ENCODE measurements at places on chromosomes 2 and 18.

GRCh38 chr18:42536442-42536841 is 579.0 kb downstream of the RIT2 start:
- no peak for DNase-seq

- DNase-seq = no peak
Measured at GRCh38 chr2:110991911-110992310, 128.8 kb upstream of the BCL2L11 start.

- DNase-seq = no peak
Measured at GRCh38 chr2:170524828-170525565, 190.1 kb upstream of the SP5 start.

GRCh38 chr2:74513605-74514367 is 464 bp upstream of the TLX2 start:
- DNase-seq = no peak

- DNase-seq = no peak
Measured at GRCh38 chr2:31222071-31222470, 4.8 kb upstream of the CAPN14 start.

- no peak for DNase-seq
Measured at GRCh38 chr2:131156452-131157149, 51.5 kb downstream of the PLEKHB2 start.

- DNase-seq = no peak
Measured at GRCh38 chr2:109000738-109001137, 11.7 kb upstream of the EDAR start.

- no peak for DNase-seq
Measured at GRCh38 chr2:134161170-134161547, 92.7 kb upstream of the MGAT5 start.

GRCh38 chr2:134253117-134253704 is 661 bp upstream of the MGAT5 start:
- DNase-seq = no peak

DNA sequence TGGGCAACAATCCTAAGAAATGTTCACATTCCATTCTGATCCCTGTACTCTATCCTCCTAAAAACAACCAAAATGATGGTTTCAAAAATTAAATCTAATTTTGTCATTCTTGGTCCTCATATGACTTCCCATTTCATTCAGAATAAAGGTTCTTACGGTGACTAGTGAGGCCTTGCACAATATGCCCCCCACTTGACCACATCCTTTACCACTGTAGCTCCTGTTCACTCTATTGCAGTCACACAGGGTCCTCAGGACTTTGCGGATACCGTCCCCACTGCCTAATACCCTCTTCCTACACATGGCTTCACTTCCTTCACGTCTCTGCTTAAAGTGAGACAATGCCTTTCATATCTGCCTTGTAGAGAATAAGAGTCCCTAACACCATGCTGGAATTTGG is 1058.7 kb upstream of the KLHL29 start:
- DNase-seq = no peak

DNA sequence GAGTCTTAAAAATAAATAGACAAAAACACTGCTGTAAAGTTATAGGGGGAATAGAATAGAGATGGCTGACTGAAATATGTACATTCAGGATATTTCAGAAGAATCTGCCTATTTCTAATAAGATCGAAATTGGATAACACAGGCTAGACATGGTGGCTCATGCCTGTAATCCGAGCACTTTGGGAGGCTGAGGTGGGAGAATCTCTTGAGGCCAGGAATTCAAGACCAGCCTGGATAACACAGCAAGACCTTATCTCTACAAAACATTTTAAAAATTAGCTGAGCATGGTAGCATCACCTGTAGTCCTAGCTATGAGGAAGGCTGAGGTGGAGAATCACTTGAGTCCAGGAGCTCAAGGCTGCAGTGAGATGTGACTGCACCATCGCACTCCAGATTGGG is 146.6 kb upstream of the CCDC150 start:
- DNase-seq = no peak

DNA sequence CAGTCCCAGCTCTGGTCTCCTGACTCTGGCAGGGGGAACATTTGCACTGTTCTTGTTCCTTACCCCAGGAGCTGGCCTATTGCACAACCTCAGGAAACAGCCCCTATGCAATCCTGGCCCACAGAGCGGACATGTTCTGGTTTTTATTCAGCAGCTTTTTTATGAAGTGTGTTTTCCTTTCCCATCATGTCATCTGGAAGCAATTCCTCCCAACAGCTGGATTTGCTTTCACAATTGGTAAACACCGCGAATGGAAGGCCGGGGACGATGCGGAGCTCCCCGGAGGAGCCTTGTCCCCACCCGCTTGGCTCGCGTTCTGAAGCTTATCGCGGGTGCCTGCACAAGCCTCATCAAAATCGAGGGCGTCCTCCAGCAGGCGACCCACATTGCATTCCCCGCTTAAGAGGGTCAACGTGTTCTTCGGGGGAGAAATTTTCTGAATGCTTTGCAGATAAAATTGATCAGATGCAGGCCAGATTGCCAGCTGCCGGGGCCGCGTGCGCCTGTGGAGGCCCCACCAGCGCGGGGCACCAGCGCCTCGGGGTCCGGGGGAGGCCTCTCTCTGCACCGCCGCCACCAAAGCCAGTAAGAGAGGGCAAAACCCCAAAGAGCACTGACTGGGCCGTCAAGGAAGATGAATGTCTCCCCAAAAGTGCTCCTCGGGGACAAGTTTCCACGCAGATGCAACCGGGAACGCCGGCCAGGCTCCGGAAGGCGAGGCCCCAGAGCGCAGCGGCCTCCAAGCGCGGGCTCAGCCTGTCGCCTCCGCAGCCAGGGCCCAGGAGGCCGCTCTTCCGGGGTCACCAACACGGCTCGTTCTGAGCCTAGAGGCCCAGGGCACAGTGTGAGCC is 60.3 kb upstream of the SP3 start:
- no peak for DNase-seq

DNA sequence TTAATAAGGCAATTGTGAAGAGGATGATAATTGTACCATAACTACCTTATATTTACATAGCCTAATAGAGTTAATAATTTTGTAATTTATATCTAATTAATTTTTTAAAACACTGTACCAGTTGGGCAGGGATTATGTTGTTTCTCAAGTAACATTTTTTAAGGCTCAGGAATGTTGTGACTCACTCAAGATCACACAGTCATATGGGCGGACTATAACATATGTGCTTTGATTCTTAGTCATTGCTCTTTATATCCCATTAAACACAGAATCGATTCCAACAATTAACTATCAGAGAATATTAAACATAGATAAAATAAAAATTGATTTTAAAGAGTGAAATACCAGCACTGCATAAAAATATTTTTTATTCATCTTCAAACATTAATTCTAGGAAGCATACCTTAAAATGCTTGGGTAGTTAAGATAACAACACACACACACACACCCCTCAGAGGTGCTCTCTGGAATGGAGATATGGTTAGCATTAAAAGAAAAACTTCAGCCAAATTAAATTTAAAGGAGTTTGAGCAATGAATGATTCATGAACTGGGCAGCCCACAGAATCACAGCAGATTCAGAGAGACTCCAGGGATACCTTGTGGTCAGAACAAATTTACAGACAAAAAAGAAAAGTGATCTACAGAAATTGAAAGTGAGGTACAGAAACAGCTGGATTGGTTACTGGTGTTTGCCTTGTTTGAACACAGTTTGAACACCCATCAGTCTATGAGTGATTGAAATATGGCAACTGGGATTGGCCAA is 869.4 kb upstream of the ID2 start:
- no peak for DNase-seq

GRCh38 chr2:61993422-61994024 is 88.0 kb downstream of the COMMD1 start:
- DNase-seq = no peak

GRCh38 chr18:11091746-11092145 is 57.6 kb downstream of the PIEZO2 start:
- no peak for DNase-seq

DNA sequence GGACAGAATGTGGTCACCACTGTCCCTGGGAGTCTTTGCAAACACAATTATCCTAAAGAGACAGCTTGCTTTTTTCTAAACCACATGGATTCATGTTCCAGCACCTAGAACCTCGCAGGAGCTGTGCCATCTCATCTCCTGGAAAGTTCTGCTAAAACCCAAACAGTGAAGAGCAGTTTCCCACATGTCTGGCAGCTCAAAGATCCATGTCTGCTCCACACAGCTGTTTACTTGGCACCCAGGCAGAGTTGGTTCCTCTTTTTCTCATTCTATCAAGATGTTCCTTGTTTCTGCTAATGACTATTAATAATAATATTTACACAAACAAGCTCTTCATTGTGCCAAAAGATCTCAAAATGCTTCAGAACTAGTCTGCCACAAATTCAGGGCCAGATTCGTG is 30.1 kb upstream of the PID1 start:
- DNase-seq = no peak

DNA sequence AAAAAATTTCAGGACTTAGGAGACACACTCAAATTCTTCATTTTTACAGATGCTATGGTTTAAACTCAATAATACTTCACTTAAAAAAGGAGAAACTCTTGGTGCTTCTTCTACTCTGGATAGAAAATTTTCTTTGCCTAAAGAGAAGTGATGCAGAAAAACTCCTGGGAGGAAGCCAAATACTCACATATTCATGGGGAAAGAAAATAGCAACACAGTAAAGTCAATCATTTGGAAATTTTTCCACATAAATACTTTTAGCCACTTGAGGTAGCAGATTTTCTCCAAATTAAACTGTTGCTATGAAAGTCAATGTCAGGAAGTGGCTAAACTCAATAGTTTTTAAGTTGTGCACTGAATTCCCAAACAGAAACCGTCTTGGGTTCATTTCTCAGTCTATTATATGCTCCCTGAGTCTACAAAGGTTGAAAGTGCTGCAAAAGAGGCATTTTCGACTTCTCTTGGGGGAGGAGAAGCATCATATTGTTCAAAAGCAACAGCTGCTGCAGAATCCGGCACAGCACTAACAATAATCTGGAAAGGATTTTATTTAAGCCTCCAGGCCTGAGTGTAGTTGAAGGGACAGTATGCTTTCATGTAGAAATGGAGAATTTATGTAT is 81.1 kb downstream of the UPP2 start:
- no peak for DNase-seq

- no peak for DNase-seq
Measured at GRCh38 chr2:230410861-230411569, 5.0 kb upstream of the SP100 start.

- no peak for DNase-seq
Measured at GRCh38 chr2:176642074-176642473, 372.8 kb downstream of the MTX2 start.

DNA sequence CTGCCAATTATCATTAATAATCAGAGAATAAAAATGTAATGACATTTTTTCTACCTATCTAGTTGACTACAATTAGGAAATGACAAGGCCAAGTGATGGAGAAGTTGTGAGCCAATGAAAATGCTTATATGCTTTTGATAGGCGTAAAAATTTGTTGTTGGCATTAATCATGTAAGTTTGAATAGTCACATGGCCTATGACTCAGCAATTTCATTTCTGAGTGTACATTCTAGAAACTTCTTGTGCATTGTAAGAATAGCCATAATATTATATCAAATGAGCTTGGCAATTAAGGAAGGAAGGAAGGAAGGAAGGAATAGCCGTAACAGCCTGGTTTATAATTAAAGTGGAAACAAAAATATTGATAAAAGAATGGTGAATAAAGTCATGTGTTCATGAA is 179.9 kb downstream of the PTH2R start:
- no peak for DNase-seq

DNA sequence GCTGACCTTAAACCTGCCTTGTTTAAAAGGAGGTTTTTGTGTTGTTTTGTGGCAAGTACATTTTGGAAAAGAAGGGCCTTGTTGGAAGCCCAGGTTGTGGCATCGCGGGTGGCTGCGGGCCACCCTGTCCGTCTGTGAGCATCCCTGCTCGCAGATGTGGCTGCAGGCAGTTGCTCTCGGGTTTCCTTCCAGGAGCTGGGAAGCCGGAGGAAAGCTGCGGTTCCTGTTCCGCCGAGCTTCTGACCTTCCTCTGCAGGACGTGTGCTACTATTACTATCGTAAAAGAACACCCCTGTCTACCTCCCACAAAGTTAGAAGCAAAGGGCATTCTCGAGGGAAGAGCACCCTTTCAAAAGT is 766 bp downstream of the MFF start:
- no peak for DNase-seq

DNA sequence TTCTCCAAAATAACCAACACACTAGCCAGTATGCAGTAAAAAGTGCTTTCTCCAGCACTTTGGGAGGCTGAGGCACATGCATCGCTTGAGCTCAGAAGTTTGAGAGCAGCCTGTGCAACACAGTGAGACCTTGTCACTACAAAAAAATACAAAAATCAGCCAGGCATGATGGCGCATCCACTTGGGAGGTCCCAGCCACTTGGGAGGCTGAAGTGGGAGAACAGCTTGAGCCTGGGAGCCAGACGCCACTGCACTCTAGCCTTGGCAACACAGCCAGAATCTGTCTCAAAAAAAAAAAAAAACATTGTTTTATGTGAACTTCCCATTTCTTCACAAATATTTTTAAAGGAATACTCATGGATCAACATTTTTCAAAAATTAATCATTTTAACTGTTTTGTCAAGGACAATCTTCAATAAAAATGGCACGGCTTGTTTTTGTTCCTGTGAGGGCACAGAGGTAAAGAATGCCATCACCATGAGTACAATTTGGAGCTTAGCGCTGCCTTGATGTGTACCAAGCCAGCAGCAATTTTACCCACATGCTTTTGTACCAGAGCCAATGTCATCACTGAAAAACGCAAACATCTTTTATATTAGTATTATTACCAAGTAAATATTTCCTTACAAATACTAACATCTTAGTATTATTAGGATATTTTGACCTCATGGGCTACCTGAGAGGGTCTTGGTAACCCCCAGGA is 26.7 kb downstream of the RAB1A start:
- DNase-seq = no peak

GRCh38 chr2:13240789-13241487 is 524.2 kb downstream of the TRIB2 start:
- DNase-seq = no peak

- no peak for DNase-seq
Measured at GRCh38 chr2:86185517-86186212, 9.6 kb downstream of the IMMT start.

- DNase-seq = no peak
Measured at GRCh38 chr2:72780477-72780876, 45.4 kb downstream of the EXOC6B start.

- DNase-seq = no peak
Measured at GRCh38 chr2:3517948-3518495, 1.3 kb downstream of the ADI1 start.

GRCh38 chr2:210195101-210195852 is 24.1 kb upstream of the KANSL1L start:
- DNase-seq = no peak

- no peak for DNase-seq
Measured at GRCh38 chr2:37244017-37244416, 12.6 kb downstream of the NDUFAF7 start.

GRCh38 chr2:45696708-45697107 is 45.2 kb downstream of the PRKCE start:
- DNase-seq = no peak

DNA sequence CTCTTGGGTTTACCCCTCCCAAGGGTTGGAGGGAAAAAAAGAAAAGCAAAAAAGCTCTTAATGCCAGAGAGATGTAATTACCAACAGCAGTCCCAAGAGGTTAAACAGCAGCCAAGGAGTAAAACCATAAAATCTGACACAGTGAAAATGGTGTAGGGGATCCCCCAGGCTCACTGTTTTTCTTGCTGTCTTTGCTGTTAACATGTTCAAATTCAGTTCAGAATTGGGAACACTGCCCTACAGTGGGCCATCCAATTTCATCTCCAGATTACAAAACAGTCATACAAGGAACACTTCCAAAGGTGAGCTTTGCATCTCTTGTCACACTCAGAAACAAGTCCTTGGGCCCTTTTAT is 54.5 kb downstream of the PLEKHM3 start:
- DNase-seq = no peak

- no peak for DNase-seq
Measured at GRCh38 chr2:164302786-164303185, 318.5 kb downstream of the GRB14 start.

- DNase-seq = no peak
Measured at GRCh38 chr2:46229134-46230063, 67.8 kb upstream of the EPAS1 start.
